ENCODE measurements at places on chromosomes 5 and 9.
A peak's percentile ranks its signal among the peaks of the same experiment; 100 is the strongest.

- DNase-seq, result no peak
These were observed 14.1 kb upstream of the XPA start for GRCh38 chr9:97711223-97711626.

DNA sequence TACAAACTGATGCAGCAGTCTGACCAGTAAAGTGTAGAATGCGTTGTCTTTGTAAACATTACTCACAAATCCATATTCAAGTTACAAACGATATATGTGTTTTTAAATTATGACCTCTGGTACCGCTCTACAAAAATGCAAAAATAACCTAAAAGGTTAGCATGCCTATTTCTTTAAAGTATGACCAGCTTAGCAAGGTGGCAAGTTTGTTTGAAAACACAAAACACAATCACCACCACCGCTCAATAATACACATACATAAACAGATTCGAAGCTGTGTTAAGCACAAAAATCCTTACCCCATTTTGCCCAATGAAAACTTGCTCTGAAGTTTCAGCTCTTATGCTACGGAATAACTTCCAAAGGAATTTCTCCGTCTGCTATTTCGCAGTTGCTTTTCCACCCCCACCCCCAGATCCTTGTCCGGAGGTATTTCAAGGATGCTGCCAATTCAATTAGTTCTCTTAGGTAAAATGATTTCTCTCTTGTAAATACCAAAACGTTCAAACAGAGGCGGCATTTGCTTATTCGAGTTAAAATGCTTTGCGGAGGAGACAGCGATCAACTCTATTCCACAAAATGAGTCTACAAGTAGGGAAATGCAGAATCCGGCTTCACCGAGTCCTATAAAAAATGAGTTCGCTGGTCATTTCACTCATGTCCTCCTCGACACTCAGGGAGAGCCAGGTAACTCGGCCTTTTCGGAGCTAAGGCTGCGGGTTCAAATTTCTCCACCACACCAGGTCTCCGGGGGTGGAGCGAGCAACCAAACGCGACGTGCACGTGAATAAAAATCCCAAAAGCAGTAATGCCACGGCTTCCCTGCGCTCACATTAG, 1.2 kb downstream of the HOMER1 start:
- no peak for DNase-seq

- DNase-seq, result no peak
These were observed 80.2 kb upstream of the GOLGA1 start for GRCh38 chr9:125021069-125021468.

DNA sequence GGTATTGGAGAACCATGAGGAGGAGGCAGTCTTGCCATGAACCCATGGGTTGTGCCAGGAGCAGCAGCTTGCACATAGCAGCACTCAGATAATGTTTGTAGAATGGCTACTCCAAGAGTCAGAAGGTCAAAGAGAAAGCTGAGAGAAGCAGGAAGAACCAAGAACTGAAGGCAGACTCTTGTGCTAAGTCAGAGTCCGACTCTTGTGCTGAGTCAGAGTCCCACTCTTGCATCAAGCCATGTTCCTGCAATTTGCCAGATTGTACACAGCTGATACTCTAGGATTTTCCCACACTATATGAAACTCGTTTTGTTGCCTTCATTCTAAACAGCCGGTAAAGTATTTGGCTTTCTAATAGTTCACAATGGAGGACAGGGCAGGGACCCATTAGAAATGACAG, 26.2 kb upstream of the HSPA9 start:
- no peak for DNase-seq

- no peak for DNase-seq
These were observed 351.9 kb downstream of the PRELID2 start for GRCh38 chr5:145483212-145483611.

DNA sequence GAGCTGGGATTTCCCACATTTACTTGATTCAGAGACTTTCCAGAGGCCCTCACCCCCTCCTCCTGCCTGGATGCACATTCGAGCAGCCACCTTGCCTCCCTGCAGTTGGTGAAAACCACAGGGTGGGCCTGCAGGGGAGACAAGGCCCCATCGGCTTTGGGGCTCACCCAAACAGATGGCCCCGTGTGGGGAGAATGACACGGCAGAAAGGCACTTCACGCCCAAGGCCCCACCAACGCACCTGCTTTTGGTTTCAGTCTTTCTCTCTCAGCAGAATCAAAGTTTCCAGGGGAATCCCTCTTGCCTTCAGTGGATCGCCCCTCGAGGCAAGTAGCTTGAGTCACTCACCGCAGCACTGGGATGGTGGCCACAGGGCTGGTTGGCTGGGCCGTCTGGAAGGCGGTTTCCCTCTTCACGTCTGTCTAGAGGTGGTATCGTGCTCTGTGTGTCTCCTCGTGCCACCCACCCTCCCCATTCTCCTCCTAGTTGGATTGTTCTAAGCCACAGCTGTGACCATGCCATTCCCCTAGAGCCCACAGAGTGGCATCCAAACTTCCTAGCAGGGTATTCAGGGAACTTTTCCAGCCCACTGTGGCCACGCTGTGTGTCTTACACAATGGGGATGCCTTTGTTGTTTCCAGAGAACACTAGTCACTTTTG, 31.8 kb downstream of the SEC61B start:
- peak; percentile 92 for DNase-seq

GRCh38 chr5:102858808-102859207, 103.7 kb downstream of the PAM start:
- no peak for DNase-seq

- no peak for DNase-seq
These were observed 1378.5 kb upstream of the NUDT12 start for GRCh38 chr5:104941030-104941645.

- DNase-seq, result peak; percentile 73
These were observed at the start of gene ABITRAM for GRCh38 chr9:108934323-108934893. TSS of gene ABITRAM (plus strand) at chr9:108934400. CDS start at chr9:108934487, 87 bp downstream.

GRCh38 chr5:93072831-93073459, 508.1 kb downstream of the NR2F1-AS1 start:
- no peak for DNase-seq

DNA sequence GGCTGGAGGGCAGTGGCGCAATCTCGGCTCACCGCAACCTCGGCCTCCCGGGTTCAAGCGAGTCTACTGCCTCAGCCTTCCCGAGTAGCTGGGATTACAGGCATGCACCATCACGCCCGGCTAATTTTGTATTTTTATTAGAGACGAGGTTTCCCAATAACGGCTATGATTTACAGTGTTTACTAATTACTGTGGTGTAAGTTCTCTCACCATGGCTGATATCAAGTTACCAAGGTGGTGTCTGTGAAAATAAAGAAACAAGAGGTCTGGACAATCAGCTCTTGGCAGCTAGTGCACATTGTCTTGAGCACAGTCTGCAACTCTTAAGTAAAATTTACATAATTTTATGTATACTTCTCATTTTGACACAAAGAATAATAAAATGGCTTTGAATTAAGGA, 385.5 kb upstream of the COX7C start:
- DNase-seq, result no peak

DNA sequence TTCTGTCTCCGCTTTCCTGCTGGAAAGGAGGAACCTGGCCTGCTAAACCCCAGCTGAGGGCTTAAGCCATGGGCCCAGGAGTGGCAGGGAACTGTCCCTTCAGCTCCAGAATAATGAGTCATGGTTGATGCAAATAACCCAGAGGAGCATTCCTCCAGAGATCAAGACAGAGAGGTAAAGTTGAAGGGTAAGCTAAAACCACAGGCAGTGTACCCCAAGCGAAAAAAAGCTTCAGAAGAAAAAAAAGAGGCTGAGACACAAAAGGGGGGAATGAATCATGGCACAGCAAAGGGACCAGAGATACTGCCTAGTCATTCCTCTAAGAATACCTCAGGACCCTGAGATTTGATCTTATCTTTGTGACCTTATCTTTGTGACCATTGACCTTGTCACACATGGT, 199.5 kb upstream of the TAS2R1 start:
- DNase-seq, result no peak

GRCh38 chr5:151238303-151238741, 14.4 kb upstream of the CCDC69 start:
- DNase-seq, result no peak

GRCh38 chr9:108395421-108395820, 460.4 kb downstream of the ACTL7B start:
- no peak for DNase-seq

DNA sequence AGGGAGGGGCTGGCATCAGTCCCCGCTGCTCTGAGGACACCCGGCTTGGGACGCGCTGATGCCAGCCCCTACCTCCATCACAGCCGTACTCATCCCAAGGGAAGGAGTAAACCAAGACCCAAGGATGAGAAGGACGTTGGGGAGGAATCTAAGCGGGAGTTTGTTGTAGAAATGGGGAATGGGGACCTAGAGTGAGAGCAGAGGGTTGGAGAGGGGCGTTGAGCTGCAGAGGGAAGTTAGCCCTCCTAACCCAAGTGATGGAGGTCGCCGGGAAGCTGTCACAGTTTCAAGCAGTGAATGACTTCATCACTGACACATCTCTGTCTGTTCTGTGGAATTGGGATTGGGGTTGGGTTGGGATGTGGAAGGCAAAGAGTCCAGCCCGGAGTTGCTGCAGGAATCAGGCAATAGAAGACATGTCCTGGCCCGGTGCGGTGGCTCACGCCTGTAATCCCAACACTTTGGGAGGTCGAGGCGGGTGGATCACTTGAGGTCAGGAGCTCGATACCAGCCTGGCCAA, 759 bp upstream of the SUSD1 start:
- no peak for DNase-seq

DNA sequence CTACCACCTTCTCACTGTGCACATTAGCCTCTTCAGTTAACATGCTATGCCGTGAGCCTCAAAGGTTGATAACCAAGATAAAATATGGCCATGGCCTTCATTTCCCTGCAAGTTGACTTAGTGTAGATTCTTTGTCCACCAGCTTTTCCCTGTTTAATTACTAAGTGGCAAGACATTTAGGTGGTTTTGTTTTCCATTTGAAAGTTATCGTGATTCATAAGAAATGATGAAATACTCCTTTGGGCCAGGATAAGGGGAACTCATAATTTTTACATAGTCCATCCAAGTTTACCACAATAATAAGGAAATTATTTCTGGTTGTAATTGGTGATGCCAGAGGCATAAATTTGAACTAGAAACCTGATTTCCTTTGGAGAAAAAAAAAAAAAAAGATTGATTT, 609.6 kb downstream of the TAF11L14 start:
- DNase-seq, result no peak

DNA sequence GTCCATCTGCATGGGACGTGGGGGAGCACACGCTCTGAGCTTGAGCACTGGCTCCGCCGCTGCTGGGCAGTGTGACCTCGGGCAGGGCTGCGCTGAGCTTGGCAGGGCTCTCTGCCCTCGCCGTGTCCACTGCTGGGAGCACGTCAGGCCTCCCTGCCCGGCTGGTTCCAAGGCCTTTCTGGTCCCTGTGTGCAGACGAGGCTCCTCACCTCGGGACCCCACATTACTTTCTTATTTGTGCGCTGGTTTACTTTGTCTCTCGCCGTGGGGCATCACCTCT, 43.9 kb downstream of the RXRA start:
- no peak for DNase-seq

GRCh38 chr9:114988962-114989599, 58.7 kb upstream of the TNFSF8 start:
- DNase-seq, result peak; percentile 61

GRCh38 chr9:123551734-123552133, 195.7 kb downstream of the CRB2 start:
- no peak for DNase-seq

- DNase-seq, result no peak
These were observed 6.2 kb upstream of the CKS2 start for GRCh38 chr9:89304834-89305188.

DNA sequence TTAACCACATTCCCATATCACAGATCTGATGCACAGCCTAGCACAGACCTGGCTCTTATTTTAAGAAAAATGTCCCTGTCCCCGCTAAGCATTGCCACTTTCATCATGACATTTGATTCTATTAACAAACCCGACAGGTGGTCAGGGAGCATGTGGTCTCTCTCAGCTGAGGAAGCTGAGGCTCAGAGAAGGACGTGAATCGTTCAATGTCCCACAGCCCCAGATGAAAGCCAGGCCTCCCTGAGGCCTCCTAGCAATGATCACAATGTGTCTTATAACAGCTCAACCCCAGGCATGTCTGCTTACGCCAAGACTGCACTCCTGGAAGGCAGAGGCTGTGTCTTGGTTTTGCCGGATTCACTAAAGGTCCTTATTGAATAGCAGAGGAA, 10.4 kb upstream of the CRB2 start:
- no peak for DNase-seq

DNA sequence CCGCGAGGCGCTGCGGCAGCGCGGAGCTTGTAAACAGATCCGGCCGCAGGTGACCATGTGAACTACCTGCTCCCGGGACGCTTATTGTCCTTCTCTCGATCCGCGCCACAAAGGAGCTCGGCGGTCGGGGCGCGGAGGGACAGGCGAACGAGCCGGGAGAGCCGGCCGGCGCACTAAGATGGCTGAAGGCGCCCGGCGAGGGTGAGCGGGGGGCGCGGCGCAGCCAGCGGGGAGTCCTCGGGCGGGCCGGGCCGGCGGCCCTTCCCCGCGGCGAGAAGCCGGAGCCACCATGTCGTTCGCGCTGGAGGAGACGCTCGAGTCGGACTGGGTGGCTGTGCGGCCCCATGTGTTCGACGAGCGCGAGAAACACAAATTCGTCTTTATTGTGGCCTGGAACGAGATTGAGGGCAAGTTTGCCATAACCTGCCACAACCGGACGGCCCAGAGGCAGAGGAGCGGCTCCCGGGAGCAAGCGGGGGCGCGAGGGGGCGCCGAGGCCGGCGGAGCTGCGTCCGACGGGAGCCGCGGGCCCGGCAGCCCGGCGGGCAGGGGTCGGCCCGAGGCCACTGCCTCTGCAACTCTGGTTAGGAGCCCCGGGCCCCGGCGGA, 535 bp downstream of the JMY start:
- peak; percentile 14 for DNase-seq

DNA sequence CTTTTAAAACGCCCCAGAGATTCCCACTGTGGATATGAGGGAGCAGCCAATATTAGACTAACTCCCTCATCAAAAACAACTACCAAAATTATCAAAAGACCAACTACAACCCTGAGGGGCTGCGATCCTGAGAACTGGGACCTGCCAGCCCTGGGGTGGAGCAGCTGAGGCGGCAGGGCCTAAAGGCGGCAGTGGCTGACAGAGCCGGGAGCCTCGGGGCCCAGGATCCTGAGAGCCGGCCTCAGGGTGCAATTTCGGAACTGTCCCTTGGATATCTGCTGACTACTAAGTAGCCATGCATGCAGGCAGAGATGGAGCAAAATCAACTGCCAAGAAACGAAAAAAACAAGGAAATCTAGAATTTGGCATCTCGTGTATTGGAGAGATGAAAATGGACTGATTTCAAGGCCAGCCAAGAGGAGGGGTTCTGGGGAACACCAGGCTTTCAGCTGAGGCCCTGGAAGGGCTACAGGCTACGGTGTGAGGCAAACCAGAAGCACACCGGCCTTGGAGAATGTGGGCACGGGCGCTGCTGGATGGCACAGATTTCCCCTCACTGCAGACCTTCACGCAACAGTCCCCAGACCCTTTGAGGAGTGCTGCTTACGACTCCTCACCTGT, 63.6 kb upstream of the UBAC1 start:
- no peak for DNase-seq

DNA sequence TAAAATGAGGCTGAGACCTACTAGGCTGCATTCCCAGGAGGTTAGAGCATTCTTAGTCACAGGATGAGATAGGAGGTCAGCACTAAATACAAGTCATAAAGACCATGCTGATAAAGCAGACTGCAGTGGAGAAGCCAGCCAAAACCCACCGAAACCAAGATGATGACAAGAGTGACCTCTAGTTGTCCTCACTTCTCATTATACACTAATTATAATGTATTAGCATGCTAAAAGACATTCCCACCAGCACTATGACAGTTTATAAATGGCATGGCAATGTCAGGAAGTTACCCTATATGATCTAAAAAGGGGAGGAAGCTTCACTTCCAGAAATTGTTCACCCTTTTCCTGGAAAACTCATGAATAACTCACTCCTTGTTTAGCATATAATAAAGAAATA, 88.6 kb downstream of the PLPPR1 start:
- DNase-seq, result no peak

Data from stimulated activated CD4-positive, alpha-beta T cell treated with anti-CD3 and anti-CD28 coated beads, Interleukin-1b, Interleukin-23, amount 100 ng/mL, for 48 hours (primary cell).